Hippocampal formation (tissue), 2 donors: ENCODE measurements at places on chromosomes 13 and 19.

DNA sequence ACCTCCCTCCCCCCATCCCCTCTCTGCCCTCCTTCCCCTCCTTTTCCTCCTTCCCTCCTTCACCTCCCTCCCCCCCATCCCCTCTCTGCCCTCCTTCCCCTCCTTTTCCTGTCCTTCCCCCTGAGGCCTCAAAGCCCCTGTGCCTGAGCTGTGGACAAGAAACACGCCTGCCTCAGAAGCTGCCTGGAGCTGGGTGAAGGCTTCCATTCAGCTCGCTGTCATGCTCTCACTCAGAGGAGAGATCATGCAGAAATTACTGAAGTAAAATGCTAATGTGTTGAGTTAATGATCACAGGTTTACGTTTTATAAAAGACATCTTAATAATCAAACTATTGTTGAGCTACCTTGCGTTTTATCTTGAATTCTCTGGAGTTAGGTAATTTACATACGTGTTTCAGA lies 114.5 kb downstream of the ATP11A start:
- no peak for DNase-seq

GRCh38 chr19:54094426-54095000 lies 6.1 kb downstream of the OSCAR start:
- no peak for DNase-seq

GRCh38 chr13:46278474-46278873 lies 66.7 kb downstream of the LRRC63 start:
- DNase-seq: no peak

DNA sequence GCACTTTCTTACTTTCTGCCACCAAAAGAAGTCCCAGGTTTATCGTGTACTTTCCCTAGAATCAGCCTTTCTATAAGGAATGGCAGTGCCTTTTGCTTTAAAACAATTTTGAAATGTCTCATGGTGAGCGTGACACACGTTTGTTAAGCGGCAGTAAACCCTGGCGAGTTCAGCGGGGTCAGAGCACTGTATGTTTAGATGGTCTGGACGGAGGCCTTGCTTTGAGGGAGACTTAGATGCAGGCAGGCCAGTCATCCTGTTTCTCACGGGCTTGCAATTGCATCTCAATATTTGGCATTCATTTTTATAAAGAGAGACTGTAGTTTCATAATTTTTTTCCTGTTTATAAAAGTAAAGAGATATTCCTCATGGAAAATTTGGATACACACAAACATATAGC lies 96.4 kb downstream of the TNFRSF19 start:
- DNase-seq: no peak

DNA sequence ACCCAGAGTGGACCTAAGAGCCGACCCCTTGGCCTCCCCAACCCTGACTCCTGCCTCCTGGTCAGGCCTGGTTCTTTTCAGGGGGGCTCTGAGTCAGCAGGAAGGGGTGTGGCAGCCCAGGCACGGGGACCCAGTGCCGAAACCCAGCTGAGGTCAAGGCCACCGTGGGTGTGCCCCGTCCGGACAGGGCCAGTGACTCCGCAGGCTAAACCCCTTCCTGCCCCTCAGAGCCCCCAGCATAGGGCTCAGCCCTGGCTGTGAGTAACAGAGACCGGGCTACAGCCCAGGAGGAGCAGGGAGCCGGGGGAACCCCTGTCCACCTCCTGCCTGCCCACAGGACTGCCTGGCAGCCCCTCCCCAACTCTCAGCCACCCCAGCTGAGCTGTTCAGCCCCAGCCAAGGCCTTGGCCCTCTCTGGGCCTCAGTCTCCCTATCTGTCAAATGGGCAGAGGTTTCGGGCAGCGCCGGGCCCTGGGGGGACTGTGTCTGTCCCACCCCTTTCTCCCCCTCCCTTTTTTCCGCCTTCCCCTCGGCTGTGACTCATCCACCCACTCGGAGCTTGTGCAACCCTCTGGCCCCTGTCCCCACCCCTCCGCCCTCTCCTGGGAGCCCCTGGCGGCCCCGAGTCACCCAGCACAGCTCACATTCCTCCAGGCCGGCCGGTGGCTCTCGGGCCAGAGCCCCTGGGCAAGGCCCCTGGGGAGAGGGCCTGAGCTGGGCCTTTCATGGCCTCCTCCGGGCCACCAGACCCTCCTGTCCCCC lies 8.6 kb downstream of the ZBTB7A start:
- DNase-seq: no peak

- DNase-seq: no peak
Observed at GRCh38 chr13:48214519-48215121, 18.4 kb upstream of the ITM2B start.

GRCh38 chr19:19305066-19305465 lies 15.2 kb downstream of the SUGP1 start:
- no peak for DNase-seq

GRCh38 chr13:44311011-44311780 lies 62.4 kb upstream of the SERP2 start:
- no peak for DNase-seq

DNA sequence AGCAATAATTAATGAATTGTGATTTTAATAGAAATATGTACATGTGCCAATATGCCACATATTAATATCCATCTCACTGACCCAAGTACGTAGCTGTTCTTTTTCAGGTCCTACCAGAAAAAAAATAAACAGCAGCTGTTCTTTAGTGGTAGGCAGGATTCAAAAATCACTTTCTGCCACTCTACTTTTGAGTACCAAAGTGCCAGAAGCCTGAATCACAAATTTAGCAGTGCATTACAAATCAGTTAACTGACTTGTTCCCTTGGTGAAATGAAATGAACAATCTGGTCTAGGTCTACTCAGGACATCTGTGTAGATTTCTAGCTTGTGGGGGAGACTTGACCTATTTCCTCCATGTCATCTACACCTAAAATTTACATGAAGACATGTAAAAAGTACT lies 775.5 kb upstream of the GPC6 start:
- DNase-seq: no peak

DNA sequence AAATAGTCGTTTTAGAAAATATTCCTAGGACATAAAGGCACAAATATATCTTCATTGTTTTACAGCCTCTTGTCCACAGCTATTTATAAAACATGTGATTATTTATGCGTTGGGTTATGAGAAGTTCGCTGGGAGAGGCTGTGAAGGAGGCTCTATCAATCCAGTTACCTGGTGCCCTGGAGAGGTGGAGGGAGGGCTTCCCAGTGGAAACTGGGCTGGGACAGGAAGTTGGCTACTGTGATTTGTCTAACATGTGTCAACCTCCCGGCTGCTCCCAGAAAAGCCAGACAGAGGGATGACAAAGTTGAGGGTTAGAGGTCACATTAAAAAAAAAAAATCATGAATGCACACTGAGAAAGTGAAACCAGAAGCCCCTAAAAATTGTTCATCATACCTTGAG lies 346.5 kb downstream of the ZNF536 start:
- no peak for DNase-seq

- DNase-seq: no peak
Observed at GRCh38 chr13:108669381-108669780, 40.0 kb downstream of the MYO16 start.

GRCh38 chr13:91126806-91127205 lies 220.7 kb upstream of the MIR17HG start:
- DNase-seq: no peak

DNA sequence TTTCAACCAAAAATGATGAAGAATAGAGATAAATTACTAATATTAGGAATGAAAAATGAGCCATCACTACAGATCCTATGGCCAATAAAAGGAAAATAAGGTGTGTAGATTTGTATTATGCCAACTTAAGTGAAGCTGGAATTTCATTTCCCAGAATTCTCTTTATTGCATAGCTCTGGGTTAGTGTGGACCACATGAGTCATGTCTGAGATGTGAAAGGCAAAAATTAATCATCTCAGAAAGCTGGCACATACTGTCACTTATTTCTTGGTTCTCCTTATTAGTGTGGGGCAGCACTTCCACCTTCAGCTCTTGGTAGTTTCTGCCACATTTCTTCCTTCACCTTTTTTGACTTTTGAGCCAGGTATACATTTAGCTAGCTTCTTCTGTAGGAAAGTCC lies 82.6 kb downstream of the KATNAL1 start:
- no peak for DNase-seq

- no peak for DNase-seq
Observed at GRCh38 chr13:60700994-60701393, 304.0 kb downstream of the TDRD3 start.

GRCh38 chr13:92179223-92179622 lies 780.8 kb downstream of the GPC5 start:
- DNase-seq: no peak

DNA sequence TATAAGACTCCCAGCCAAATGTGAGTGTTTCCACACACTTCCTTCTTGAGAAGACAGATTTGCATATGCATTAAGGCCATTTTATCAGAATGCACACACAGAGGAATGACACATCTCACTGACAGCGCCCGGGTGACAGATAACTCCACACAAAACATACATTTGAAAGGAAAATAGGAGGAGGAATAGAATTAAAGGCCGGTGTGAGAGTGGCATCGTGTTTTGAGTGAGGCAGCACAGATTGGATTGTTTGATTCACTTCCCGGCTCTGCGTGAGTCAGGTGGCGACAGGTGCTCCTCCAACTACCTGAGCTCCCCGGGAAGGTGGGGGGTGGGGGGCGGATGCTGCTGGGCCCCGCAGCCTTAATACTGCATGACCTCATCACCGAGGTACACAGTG lies 429.0 kb downstream of the TSHZ3 start:
- no peak for DNase-seq

DNA sequence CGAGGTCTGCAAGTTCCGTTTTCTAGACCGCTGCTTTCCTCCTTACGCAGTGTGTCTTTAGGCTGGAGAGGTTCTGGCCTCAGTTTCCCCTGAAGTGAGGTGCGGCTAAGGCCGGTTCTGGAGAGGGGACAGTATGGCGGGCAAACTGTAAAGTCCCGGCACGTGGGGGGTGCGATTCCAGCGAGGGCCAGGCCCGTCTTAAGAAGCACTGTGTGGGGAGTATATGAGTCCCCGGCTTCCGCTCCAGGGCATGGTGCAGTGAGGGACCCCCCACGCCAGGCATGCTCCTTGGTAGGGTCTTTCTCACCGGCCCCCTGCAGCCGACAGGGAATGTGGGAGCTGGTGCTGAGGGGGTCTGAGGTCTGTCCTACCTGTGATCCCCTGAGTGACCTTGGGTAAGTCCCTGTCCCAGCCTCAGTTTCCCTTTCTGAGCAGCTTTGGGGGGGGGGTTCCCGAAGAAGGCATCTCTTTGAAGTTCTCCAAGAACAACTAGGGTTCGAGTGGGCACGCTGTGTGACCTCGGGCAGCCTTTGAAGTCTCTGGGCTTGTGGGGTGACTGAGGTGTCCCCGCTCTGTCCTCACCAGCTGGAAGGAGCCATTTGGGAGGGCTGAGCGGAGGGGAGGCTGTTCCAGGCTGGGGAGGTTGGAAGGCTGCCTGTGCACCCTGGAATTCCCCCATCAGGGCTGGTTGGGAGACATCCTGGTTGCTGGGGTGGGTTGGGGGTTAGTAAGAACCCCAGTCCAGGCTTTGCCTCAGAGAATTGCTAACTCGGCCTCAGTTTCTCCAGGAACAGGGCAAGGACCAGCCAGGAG lies 1.5 kb downstream of the NFIC start:
- no peak for DNase-seq

- no peak for DNase-seq
Observed at GRCh38 chr13:47420020-47420419, 523.2 kb upstream of the HTR2A start.

DNA sequence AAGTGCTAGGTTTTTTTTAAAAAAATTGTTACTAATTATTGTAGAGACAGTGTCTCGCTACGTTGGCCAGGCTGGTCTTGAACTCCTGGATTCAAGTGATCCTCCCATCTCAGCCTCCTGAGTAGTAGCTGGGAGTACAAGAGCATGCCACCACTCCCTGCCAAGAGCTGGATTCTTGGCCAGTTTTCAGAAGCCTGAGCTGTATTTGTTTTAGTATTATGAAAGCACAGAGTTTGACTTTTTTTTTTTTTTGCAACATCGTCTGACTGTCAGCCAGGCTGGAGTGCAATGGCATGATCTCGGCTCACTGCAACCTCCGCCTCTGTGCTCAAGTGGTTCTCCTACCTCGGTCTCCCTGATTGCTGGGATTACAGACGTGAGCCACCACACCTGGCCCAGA lies 7.0 kb downstream of the ARMC6 start:
- no peak for DNase-seq
